ENCODE measurements at places on chromosomes 3 and 15.

- no peak for DNase-seq
Measured at GRCh38 chr3:180808823-180809575, 103.5 kb upstream of the FXR1 start.

DNA sequence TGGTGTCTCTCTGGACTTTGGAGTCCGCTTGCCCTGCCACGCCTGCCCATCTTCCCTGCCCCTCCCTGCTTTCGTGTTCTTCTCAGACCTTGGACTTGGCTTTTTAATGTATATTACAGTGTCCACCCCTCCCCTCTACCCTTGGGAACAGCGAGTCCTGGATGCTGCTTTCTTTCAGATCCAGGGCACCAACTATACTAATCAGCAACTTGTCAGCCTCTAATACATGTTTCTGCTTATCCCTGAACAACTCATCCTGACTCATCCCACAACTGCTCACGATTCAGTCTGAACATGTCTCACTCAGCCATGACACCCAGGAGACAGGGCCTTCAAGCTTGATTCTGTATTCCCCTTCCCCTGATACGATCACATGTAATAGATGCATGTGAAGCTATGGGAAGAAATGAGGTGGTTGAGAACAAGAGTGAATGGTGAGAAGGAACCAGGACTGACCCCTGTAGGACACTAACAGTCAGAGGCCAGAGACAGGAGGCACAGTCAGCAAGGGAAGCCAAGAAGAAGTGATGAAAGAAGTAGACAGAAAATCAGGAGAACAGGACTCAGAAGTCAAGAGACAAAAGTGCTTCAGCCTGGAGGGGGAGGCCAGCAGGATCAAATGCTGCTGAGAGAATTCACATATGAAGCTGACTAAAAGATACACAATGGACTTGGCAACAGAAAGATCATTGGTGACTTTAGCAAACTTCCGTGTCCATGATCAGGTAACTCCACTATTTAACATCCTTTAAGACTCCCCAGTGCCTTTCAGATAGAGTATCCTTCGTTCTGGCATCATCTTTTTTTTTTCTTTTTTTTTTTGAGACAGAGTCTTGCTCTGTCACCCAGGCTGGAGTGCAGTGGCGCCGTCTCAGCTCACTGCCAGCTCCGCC lies 35.4 kb downstream of the BCL2L10 start:
- no peak for DNase-seq

GRCh38 chr3:52248165-52248541 lies 2.6 kb downstream of the PPM1M start:
- DNase-seq: no peak

GRCh38 chr3:10279384-10280176 lies 13.2 kb downstream of the GHRL start:
- no peak for DNase-seq

- DNase-seq: no peak
Measured at GRCh38 chr15:84804005-84804900, 12.9 kb upstream of the ALPK3 start.

- no peak for DNase-seq
Measured at GRCh38 chr3:141629976-141630375, 108.1 kb upstream of the RNF7 start.
